Activated effector memory CD4-positive, alpha-beta T cell treated with anti-CD3 and anti-CD28 coated beads, Interleukin-2, amount 50 U/mL, for 16 hours (primary cell): ENCODE measurements at places on chromosomes 13 and 19.

- no peak for DNase-seq
These were observed 5.9 kb upstream of the ZNF551 start for GRCh38 chr19:57675881-57676280.

GRCh38 chr19:19140476-19140875 lies 2.2 kb upstream of the TMEM161A start:
- DNase-seq, result no peak

GRCh38 chr13:113159701-113160100 lies 1.3 kb downstream of the PROZ start:
- no peak for DNase-seq

GRCh38 chr13:61415058-61415721 lies 459 bp downstream of the PCDH20 start:
- DNase-seq, result no peak

DNA sequence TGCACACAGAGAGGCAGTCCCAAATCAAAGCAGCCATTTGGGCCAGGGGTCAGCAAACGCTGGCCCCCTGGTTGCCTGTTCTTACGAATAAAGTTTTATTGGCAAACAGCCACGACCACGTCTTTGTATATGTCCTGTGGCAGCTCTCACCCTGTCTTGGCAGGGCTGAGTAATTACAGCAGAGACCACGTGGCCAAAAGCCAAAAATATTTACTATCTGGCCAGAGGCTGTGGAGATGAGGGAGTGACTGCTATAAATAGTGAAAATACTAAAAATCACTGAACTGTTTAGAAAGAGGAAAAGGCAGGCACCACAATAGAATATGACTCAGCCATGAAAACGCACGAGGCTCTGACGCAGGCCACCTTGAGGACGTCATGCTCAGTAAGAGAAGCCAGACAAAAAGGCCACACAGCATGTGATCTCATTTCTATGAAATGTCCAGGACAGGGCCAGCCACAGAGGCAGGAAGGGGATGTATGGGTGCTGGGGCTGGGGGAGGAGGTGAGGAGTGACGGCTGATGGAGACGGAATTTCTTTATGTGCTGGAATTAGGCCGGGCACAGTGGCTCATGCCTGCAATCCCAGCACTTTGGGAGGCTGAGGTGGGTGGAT lies 29.4 kb downstream of the SMIM24 start:
- no peak for DNase-seq

- DNase-seq, result no peak
These were observed 65.0 kb downstream of the MTUS2 start for GRCh38 chr13:28885181-28885580.

DNA sequence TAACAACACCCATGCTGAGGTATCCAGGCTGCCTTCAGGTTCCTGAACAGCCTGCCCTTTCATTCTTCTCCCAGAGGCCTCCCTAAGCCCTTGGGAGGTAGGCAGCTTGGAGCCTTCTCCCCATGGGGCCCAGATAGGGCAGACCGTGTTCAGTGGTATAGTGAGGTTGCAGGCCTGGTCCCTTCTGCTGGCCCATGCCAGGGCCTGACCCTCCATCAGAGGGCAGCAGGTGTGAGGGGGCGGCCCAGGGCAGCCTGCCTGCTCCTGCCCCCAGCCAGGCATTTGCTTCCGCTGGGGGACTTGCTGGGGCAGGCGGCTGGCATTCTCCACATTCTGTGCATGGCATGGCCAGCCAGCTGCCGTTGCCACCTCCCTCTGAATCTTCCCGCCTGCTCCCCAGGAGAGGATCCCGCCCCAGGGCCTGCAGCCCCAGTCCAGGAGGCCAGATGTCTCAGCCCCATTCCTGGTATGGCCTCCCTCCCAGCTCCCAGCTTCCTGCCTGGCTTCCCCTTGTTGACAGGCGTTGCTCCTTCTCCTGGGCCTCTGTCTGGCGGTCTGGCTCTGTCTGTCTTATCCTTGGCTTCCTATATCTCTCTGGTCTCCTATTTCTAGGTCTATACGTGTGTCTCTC lies 8.9 kb downstream of the CIC start:
- peak; percentile 61 for DNase-seq

- no peak for DNase-seq
These were observed 5.1 kb downstream of the ATG4D start for GRCh38 chr19:10548746-10549276.

DNA sequence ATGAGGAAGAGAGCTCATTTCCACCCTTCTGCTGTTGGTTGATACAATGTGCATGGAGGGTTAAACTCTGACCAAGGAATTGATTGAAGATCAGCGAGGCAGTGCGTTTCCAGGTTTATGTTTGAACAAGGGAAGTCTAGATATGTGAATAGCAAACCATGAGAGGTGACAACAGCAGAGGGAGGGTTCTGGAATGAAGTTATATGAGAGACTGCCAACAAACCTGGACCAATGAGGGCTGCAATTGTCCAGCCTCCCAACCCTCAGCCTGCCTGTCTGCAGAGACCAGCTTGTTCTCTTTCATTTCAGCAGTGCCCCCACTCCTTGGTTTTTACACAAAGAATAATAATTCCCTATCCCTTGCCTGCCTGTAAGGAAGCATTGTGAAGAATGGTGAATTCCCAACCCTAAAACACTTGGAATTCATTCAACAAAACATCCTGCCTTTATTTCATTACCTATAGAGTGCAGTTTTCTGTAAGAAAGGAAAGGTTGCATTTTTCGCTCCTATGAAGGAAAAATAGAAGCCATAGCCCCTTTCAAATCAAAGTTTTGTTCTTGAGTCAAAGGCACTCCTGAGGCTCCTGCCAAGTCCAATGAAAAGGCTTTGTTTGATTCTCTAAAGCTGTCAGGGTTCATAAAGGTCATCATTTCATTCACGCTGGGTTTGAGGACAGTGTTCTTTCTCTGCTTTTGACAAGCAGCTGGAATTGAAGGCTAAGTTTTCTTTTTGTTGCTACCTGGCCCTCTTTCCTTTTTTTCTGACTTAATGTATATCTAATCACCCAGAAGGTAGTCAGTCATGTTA lies 53.6 kb upstream of the ABCC4 start:
- no peak for DNase-seq

- no peak for DNase-seq
These were observed 16.5 kb downstream of the RXFP2 start for GRCh38 chr13:31755803-31756212.

DNA sequence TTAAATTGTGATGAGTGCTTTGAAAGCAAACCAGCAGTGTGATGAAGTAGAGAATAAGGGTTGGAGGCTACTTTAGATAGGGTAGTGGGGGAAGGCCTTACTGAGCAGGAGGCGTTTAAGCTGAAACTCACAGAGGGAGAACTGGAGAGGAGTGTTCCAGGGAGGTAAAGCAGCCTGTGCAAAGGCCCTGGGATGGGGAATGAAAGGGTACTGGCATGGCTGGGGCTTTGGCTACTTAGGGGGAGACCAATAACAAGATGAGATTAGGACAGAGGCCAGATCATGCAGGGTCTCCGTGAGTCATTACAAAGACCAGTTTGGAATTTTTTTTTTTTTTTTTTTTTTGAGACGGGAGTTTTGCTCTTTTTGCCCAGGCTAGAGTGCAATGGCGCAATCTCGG lies 1.1 kb downstream of the PPP5C start:
- DNase-seq, result no peak

GRCh38 chr13:72745260-72745659 lies 17.5 kb downstream of the BORA start:
- DNase-seq, result no peak

DNA sequence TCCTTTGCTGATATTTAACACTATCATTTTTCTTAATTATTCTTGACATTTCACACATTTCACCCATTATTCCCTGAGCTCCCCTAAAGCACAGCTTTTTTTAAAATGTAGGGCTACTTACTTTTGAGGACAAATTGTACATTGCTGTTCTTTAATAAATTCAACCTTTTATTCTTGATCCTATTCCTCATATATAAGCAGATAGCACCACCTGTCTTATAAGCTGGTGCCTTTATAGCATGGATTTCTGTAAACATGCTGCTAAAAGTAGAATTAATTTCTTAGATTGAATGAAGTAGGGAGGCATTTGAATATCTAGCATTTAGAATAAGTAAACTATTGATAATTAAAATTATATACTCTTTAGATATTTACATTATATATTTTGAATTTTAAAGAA lies 603.4 kb upstream of the PCDH9 start:
- no peak for DNase-seq

DNA sequence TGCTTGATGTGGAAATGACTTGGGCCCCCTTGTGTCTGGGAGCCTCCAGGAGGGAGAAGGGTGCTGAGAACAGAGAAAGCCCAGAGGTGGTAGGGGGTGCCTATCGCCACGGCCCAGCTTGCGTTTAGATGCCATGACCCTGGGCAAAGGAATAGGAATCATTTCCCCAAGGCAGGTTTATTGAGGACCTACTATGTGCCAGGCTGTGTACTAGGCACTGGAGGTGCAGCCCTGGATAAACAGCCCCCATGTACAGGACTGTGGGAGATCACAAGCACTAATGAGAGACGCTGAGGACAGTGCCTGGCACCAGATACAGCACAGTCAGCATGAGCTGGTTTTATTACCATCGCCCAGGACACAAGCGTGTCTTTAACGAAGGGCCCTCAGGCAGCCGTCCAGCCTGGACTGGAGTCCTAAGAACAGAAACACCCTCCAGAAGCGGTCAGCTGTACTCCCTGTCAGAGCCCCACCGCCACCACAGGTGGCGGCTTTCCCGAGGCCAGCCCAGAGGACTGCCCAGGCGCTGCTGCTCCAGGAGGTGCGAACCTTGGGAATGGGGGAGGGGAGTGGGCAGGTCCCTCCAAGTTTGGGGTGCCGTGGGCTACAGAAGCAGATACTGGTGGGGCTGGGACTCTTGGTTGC lies 4.6 kb downstream of the TMEM147 start:
- DNase-seq, result no peak

- no peak for DNase-seq
These were observed 7.0 kb upstream of the MYDGF start for GRCh38 chr19:4676955-4677731.

DNA sequence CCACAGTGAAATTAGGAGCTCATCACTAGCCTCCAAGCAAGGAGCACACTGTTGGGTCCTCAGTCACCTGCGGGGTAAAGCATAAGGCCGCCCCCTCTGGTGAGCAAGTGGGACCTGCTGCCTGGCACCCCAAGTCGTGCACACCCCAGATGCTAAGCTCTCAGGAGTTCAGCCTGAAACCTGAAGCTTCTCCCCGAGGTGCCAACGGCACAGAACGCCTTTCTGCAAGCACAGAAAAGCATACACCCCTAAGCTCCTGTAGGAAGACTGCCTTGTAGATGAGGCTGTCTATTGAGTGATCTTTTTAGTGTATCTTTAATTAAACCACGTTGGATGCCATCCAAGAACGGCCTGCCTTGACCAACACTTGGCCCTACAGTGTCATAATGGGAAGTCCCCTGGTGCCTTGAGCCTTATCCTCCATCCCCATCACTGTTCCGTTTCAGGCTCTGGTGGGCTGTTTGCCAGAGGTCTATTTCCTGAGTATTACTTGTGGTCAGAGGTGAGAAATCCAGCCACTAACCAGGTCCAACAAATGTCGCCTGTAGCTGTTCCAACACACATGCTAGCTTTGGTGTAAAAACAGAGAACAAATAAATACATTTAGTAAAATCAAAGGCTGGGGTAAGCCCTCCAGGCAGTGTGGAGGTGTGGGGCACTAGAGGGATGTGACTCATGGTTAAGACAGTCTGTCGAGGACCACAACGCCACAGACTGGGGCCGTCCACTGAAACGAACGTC lies 44.8 kb downstream of the C13orf42 start:
- DNase-seq, result no peak

DNA sequence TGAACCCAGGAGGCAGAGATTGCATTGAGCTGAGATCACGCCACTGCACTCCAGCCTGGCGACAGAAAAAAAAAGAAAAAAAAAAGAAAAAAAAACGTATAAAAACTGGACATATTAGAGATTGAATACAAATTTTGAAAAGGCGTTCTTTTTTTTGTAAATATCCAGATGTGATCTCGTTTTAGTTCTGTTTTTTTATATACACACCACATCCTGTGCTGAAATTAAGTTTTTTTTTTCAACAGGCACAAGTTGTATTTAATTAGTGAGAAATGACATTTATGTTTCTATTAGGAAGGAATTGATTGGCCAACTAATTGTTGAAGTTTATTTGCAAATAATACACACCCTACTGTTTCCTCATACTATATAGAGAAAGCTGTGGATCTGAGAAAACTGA lies 3.6 kb downstream of the CDADC1 start:
- no peak for DNase-seq

DNA sequence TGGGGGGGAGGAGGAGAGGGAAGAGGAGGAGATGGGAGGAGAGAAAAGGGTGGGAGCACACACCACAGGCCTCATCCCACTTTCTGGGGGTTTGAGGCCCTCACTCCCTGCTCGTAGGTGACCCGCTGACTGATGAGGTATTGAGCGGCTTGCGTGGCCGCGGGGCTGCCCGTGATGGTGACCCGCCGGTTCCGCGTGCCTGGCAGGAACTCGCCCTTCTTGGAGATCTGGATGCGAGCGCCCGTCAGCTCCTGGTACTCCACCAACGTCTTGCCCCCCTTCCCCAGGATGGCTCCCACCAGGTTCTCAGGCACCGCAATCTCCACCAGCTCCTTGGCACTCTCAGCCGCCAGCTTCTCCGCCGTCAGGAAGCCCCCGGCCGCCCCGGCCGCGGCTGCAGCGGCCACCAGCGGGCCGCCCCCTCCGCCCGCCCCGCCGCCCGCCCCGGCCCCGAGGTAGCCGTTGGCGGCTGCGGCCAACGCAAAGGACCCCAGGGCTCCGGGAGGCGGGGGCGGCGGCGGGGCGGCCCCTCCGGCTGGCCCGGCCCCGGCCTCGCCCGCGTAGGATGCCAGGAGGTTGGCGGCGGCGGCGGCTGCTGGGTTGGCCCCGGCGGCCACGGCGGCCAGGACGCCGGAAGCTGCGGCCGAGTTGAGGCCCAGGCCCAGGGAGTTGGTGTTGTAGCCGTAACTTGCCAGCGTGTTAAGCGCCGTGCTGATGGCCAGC lies 25.4 kb upstream of the NANOS2 start:
- DNase-seq, result no peak

DNA sequence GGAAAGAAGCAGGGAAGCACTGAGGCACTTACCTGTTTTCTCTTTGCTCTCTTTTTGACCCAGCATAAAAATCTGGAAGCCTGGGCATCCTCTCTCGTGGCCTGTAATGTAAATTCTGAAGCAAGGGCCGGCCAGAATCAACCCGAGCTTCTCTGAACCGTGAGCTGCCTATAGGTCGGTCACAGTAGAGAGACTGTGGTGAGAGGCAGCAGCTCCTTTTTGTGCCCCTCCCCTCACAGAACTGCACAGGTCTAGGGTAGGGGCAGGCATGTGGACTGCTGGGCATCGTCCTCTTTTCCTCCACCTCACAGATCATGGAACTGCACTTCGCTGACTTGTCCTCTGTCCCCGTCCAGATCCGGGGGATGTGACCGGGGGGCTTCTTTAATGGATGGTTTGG lies 12.5 kb downstream of the FAM124A start:
- DNase-seq, result no peak
